ENCODE measurements at places on chromosomes 2 and 18. TPM values are rescaled to one million over a fixed set of nuclear protein-coding genes. Genes with fewer than 3 reads are reported as not detected.

DNA sequence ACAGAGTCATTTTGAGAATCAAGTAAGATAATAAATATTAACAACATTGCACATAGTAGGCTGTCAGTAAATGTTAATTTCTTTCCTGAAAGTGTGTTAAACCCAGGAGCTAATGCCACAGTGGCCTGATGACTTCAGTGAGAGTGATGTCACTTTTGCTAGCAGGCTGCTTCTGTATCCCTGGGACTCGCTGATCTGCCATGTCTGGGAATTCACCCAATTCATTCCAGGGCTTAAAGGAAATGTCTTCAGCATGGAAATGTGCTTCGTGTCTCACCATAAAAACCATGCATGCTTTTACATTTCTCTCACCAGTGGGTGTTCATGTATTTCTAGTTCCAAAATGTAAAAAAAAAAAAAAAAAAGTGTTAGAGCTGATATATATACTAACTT is 56.8 kb upstream of the MAPRE3 start:
- peak; percentile 26 for DNase-seq

DNA sequence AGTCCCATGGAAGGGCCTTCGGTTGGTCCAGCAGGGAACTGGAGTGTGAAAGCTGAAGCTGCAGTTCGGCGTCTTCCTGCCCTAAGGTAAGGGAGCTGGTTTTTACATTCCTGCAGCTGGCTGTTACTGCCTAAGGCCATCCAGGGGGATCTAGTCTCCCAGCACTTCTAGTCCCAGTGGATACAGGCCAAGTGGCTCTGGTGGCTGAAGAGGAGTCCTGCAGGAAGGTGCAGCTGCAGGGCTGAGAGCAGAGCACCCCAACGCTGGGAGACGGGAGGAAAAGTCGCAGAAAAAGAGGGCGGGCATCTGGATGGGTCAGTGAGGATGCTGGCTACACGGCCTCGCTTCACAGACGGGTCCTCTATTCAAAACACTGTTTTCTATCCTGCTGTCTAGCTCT is 225.0 kb upstream of the HS6ST1 start:
- DNase-seq, result no peak

- DNase-seq, result peak; percentile 82
Observed at GRCh38 chr18:8389391-8390340, 219.6 kb upstream of the RAB12 start.

DNA sequence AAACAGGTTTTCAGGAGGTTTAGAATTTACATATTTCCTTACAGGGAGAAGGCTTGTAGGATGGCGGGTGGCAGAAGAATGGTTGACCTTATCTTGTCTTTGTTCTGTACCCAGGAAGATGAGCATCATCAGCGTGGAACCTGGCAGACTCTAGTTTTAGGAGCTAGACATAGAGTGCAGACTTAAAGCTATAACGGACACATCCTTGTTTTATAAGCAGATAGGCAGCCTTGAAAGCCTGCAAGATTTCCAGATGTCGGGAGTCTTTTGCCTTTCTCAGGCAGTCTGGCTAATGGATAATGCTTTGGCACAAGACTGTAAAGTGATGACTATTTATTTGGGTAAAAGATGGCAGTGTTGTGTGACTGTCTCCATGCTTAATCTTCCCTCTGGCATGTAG is 11.7 kb downstream of the AQP12B start:
- DNase-seq, result no peak

DNA sequence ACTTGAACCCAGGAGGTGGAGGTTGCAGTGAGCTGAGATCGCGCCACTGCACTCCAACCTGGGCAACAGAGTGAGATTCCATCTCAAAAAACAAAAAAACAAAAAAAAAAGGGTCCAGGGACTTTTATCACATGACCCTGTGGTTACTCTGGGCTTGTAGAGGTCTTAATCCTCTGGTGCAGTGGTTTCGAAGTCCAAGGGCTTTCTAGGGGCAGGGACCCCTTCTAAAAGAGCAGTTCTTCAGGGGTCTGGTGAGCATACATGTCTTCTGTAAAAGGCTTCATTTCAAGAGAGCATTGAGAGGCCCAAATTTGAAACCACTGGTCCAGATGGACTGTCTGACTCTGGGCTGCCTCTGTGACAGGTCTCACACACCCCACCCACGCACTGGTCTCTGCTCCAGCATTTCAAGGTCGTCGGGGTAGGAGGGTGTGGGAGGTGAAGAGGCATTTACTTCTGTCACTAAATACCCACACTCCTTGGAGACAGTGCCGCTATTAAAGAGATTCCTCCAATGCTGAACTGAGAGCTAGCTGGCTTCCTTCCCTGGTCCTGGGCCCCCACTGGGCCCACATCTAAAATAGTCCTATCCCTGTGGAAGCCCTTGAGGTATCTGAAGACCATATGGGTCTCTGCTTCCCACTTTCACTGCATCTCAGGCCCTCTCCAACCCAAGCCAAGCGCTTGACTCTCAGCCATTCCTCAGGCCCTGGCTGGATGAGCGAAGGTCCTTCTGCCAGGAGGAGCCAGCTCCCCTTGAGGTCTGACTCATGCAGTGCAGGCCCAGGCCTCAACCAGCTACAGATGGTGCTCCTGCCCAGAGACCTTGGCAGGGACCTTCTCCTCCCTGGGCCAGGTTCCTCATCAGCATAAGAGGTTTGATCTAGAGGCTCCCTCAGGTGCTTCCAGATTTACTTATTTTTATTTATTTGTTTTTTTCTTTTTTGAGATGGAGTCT is 44.8 kb downstream of the PAX8 start:
- peak; percentile 56 for DNase-seq

- no peak for DNase-seq
Observed at GRCh38 chr2:41903474-41904135, 144.2 kb upstream of the PKDCC start.

DNA sequence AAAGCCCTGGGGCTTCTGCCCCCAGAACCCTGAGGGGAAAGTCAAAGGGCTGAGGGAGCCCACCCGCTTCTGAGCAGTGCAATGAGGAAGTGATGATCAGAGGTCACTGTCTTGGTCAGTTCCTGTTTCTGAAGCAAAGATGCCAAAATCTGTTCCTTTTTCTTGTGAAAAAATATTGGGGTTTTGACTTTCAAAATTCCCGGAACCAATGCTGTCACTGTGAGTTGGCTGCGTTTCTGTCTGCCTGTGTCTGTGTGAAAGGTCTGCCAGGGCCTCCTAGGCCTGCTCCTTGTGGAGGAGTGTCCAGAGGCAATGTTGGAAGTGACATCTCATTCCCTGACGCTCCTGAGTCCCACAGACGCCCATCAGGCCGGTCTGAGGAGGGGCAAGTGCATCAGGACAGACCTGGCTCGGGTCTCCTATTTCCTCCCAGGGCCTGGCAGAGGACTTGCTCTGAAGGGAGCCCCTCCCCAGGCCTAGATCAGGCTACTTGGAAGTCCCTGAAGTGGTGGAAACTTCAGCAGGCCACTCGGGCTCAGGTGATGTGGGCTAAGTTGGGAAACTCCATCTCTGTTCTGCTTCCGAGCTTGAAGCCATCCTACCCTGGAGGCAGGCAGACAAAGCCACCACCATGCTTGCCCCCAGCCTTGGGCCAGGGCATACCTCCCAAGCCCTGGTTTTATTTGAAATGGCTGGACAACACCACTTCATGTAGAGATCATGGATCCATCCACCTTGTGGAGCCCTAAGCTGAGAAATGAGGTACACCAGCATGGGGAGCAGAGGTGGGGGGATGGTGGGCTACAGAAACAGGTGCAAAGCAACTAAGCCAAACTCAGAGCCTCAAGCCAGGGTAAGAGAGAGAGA is 51.0 kb downstream of the PKDCC start:
- DNase-seq, result no peak

GRCh38 chr2:159851941-159852340 is 53.9 kb upstream of the CD302 start:
- no peak for DNase-seq

GRCh38 chr18:45782662-45783061 is 42.8 kb upstream of the SIGLEC15 start:
- DNase-seq, result no peak

- no peak for DNase-seq
Observed at GRCh38 chr2:241270531-241270930, 44.9 kb downstream of the HDLBP start.

- DNase-seq, result no peak
Observed at GRCh38 chr2:189465076-189465475, 23.8 kb downstream of the WDR75 start.

- DNase-seq, result peak; percentile 43
Observed at GRCh38 chr2:16196687-16197503, 256.5 kb downstream of the MYCN start.

- no peak for DNase-seq
Observed at GRCh38 chr18:48859311-48860268, 91.2 kb downstream of the SMAD7 start.

- DNase-seq, result no peak
Observed at GRCh38 chr18:6650127-6650507, 79.4 kb upstream of the ARHGAP28 start.

DNA sequence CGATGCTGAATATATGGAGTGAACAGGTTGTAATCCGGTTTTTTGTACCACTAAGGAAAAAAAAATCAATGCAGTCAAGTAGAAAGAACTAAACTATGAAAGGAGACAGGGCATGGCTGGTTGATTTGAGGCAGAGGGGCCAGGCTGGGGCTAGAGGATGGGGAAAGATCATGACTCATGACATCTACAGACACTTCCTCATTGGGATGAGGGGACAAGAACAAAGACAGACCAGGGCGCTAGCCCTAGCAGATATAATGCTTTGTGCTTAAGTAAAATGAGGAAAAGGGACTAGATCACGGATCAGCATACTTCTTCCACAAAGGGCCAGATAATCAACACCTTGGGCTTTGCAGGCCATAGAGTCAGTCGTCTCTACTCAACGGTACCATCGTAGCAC is 55.8 kb downstream of the ST6GAL2 start:
- DNase-seq, result no peak

DNA sequence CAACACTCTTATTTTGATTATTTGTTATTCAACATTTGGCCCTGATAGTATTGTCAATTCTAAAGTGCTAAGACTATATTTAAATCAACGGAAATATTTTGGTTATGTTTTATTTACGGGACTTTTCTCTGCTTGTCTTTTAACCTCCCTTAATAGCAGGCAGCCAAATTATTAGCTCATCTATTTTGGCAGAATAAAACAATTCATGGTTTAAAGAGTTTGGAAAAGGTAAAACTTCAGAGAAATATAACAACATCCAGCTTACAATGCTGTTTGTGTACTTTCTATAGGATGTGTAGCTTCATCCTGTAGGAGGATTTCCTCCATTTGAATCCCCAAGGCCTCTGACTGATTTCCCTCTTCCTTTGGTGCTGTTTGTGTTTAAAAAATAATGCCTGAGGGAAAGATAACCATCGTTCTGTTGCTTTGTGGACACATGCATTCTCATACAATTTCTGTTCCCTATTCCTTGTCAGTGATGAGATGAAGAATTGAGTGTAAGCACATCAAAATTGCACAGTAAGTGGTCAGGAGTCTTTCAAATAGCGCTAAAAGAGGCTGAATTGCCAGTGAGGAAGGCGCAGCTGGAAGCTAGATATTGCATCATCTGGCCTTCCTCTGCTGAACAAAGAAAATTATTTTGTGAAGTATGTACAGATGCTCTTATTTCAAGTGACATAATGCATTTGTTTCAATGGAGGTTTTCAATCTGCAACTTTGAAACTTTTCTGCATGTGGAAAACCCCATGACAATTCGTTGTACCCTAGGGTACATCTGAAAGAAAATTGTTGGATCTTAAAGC is 80.3 kb downstream of the CD28 start:
- no peak for DNase-seq

- DNase-seq, result no peak
Observed at GRCh38 chr2:223148516-223148915, 96.5 kb downstream of the KCNE4 start.

DNA sequence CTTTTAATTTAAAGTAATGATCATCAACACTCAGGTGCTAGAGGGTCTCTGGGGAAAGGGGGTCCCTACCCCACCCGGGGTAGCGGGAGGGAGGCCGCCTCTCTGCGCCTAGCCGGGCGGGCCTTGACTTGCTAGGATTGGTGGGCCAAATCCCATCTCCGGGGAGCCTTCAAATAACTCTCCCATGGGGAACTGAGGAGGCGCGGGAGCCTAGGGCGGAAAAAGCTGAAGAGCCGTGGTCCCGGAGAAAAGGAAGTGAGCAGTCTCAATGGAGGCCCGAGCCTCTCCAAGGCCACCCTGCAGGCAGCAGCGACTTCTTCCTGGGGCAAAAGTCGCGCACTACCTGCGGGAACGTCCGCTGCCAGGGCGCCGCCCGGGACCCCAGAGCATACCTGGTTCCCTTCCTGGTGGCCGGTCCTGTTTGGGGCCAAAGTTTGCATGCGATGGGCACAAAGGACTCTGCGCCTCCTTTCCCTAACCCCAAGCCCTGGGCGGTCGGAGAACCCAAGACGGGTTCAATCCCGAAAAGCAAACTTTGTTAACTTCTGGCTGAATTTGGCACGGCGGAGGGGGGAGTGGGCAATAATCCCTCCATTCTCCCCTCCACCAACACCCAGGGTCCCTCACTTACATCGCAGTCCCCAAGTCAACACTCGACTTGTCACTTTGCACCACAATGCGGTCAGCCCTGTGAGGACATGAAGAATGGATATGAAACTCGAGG is 13.6 kb downstream of the EN1 start:
- no peak for DNase-seq

GRCh38 chr2:39919511-39920306 is 140.7 kb upstream of the THUMPD2 start:
- no peak for DNase-seq

DNA sequence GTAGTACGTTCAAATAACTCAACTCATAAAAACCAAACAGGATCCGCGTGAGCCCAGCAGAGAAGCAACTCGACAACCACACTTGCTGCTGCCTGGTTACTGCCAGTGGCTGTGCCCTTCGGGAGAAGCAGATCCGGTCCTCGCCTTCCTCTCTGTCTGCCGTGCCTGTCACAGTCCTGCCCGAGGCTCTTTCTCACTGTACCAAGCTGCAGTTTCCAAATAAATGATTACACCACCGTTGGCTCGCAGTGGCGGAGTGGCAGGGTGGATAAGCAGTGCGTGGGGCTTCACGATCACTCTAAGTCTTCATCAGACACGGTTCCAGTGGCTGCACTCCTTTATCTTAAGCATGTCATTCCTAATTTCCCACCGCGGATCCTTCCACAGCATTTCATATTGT is 26.1 kb upstream of the SALL3 start:
- no peak for DNase-seq

- DNase-seq, result no peak
Observed at GRCh38 chr2:152696476-152696875, 20.8 kb downstream of the PRPF40A start.

The TRIP12 gene
- total RNA-seq, result 130 TPM

The UGT1A3 gene
- total RNA-seq, result not detected

The LRATD1 gene
- total RNA-seq, result 35.1 TPM

The CGREF1 gene
- 0.28 TPM for total RNA-seq

The LOXHD1 gene
- not detected for total RNA-seq

Data from hepatocyte (in vitro differentiated cells).